Astrocyte (in vitro differentiated cells and primary cell): ENCODE measurements at places on chromosomes 3 and 15. TPM values are rescaled to one million over a fixed set of nuclear protein-coding genes. Genes with fewer than 3 reads are reported as not detected.

MYRIP gene
- 0.07 TPM in 1 of 2 replicates, not detected in the other for total RNA-seq

FAM81A gene
- 0.73 and 0.94 TPM in 2 replicates for total RNA-seq

ACOX2 gene
- total RNA-seq = 2.2 and 2.7 TPM in 2 replicates

PPP2R3A gene
- 18.7 and 19.5 TPM in 2 replicates for total RNA-seq

ESYT3 gene
- total RNA-seq = 2.0 and 2.6 TPM in 2 replicates

TMEM266 gene
- 0.36 TPM in 2 replicates for total RNA-seq

GRCh38 chr3:183158551-183159006 is 4.0 kb downstream of the LAMP3 start:
- peaks cover 11% of the 10 kb centered on the region for H3K4me1 ChIP-seq
- no peak overlapping the region for H3K27ac ChIP-seq
- no peaks in the 10 kb centered on the region for H3K36me3 ChIP-seq

DNA sequence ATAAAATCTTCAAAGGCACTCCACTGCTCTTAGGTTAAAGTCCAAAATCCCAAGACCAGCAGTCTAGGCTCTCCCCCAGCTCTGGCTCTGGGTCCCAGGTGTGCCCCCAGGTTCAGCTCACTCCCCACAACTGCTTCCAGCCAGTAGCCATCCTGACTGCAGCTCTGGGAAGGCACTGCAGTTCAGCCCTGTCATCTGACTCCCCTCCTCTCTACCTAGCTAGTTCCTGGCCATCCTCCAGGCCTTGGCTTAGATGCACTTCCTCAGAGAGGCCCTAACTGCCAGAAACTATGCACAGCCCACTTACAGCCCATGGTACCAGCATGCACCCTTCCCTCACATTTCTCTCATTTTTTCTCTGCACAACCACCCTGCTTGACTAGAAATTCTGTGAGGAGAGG is 25.5 kb downstream of the TBC1D2B start:
- H3K36me3 ChIP-seq = peaks cover 10% of the 10 kb centered on the region
- peak; percentile 55 for DNase-seq
- H3K4me1 ChIP-seq = peaks cover 48% of the 10 kb centered on the region

DNA sequence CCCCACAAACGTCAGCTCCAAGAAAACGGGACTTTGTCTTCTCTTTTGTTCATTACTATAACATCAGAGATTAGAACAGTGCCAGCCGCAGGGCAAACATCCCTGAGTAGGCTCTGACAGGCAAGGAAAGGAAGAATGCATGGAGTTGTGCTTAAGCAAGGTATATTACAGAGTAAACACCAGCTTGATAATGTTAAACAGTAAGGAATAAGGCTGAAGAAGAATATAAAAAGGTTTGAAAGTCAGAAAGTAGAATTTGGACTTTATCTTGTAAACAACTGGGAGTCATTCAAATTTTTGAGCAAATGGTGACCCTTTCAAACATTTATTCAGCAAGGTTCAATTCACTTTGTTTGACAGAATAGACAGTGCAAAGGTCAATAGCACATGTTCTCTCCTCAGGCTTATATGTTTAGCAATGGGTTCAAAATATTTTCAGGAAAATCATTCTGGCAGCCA is 11.0 kb downstream of the GABPB1 start:
- no peaks in the 10 kb centered on the region for H3K36me3 ChIP-seq
- no peaks in the 10 kb centered on the region for H3K4me1 ChIP-seq
- H3K27me3 ChIP-seq = no peaks in the 10 kb centered on the region
- DNase-seq = no peak
- H3K27ac ChIP-seq = no peak overlapping the region
- no peak overlapping the region for H3K4me3 ChIP-seq

- H3K27me3 ChIP-seq = no peaks in the 10 kb centered on the region
- H3K27ac ChIP-seq = no peak overlapping the region
- DNase-seq = no peak
- no peak overlapping the region for H3K4me3 ChIP-seq
- H3K4me1 ChIP-seq = no peaks in the 10 kb centered on the region
Observed at GRCh38 chr3:189631409-189631808, 220 bp downstream of the TP63 start.

GRCh38 chr3:162175145-162175544 is 678.5 kb downstream of the OTOL1 start:
- no peaks in the 10 kb centered on the region for H3K4me1 ChIP-seq
- H3K4me3 ChIP-seq = no peak overlapping the region
- H3K27ac ChIP-seq = no peak overlapping the region
- DNase-seq = no peak

- H3K27ac ChIP-seq = no peak overlapping the region
- H3K4me1 ChIP-seq = peaks cover 17% of the 10 kb centered on the region
- no peak overlapping the region for H3K4me3 ChIP-seq
- H3K36me3 ChIP-seq = no peaks in the 10 kb centered on the region
- peak; percentile 19 for DNase-seq
Observed at GRCh38 chr15:80070840-80071239, 11.4 kb downstream of the ZFAND6 start.
